ENCODE measurements at places on chromosomes 13 and 19. TPM values are rescaled to one million over a fixed set of nuclear protein-coding genes. Genes with fewer than 3 reads are reported as not detected.

KLF1 gene
- total RNA-seq = 0.24 TPM

EID2 gene
- total RNA-seq = 9.7 TPM

GNG7 gene
- 14.0 TPM for total RNA-seq

FOXA3 gene
- total RNA-seq = 0.31 TPM

RNASEH2B gene
- total RNA-seq = 70.1 TPM

RAB20 gene
- 13.1 TPM for total RNA-seq

GRCh38 chr19:4267101-4267900, 11.8 kb upstream of the SHD start:
- DNase-seq = no peak

Data from GM12878 (cell line).